ENCODE measurements at places on chromosomes 7 and 10. TPM values are rescaled to one million over a fixed set of nuclear protein-coding genes. Genes with fewer than 3 reads are reported as not detected.

The PNLIPRP2 gene
- not detected for total RNA-seq

The AKR1B15 gene
- not detected for total RNA-seq

The CRHR2 gene
- not detected for total RNA-seq

The RBM20 gene
- under 0.01 TPM for total RNA-seq

The PRLHR gene
- total RNA-seq = not detected

The OSBPL3 gene
- total RNA-seq = 23.9 TPM

The UPK3B gene
- total RNA-seq = not detected

The ARHGEF5 gene
- 1.3 TPM for total RNA-seq

Data from uterine smooth muscle cell (primary cell).